HTR-8/SVneo (cell line): ENCODE measurements at places on chromosomes 5 and 9.

GRCh38 chr9:113945784-113946183 lies 69.7 kb downstream of the ZNF618 start:
- DNase-seq: no peak

DNA sequence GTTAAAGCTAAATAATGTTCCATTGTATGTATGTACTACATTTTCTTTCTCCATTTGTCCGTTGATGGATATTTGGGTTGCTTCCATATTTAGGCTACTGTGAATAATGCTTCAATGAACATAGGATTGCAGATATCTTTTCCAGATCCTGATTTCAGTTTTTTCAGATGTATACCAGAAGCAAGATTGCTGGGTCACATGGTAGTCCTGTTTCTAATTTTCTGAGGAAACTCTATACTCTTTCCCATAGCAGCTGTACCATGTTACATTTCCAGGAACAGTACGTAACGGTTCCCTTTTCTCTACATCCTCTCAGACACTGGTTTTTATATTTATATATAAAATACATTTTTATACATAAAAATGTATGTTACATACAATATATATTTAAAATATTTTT lies 121.8 kb downstream of the GCNT1 start:
- no peak for DNase-seq

GRCh38 chr5:176948458-176948857 lies 49.3 kb upstream of the HK3 start:
- DNase-seq: no peak

GRCh38 chr5:2303431-2304100 lies 420.8 kb upstream of the IRX4 start:
- no peak for DNase-seq

DNA sequence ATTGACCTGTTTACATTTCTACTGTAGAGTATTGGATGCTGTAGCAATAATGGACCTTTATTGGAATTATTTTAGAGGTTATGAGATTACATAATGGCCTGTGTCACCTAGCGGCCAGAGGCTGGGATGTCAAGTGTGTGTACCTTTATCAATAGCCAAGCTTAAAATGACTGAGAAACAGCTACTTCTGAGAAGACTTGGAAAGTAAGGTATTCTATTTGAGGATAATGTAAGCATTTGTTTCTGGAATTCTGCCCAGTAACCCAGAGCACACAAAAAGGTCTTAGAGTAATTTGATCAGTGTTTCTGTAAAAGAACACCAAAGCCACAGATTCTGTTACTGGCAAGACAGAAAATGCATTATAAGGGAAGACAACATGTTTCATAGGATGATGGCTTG lies 116.8 kb downstream of the MACIR start:
- no peak for DNase-seq

- DNase-seq: no peak
Observed at GRCh38 chr9:16052757-16053530, 500.1 kb downstream of the CCDC171 start.

DNA sequence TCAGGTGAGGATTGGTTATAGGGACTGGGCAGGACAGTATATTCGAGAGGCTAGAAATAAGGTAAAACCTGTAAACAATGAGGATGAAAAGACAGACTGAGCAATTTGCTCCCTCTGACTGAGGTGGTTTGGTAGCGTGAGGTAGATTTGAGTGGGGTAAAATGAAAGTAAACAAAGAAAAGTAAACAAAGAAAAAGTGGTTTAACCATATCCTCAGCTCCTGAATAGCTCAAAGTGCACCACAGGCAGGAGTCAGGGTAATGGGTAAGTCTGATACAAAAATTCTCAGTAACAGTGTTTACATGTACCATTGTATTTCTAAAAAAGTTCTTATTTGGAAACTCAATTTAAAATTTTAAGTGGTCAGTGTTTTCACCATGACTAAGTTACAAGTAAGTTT lies 203.1 kb upstream of the ARRDC3 start:
- DNase-seq: no peak

DNA sequence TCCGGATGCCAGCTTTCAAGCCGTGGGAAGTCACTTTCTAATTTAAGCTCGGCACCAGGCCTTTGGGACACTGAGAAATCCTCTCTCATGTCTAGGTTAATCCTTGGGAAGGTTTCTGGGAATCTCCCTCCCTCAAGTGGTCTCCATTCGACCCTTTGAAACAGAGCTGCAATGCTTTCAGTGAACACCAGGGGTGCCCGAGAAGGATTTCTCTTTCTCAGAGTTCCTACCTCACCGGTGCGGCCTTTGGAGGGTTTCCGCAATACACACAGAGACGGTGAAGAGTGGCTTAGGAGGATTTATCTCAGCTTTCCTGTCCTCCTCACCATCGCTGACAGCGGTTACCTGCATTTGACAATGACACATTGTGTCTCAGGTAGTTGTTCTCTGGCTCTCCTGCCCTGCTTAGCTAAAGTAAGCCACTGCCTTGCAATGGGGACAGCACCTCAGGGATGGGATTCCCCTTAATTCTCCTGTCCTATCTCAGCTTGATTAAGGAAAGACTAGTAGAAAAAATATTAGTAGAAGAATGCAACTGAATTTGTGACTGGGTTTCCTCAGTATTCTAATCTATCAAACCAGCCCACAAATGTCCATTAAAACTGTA lies 180.6 kb downstream of the GABRG2 start:
- no peak for DNase-seq

DNA sequence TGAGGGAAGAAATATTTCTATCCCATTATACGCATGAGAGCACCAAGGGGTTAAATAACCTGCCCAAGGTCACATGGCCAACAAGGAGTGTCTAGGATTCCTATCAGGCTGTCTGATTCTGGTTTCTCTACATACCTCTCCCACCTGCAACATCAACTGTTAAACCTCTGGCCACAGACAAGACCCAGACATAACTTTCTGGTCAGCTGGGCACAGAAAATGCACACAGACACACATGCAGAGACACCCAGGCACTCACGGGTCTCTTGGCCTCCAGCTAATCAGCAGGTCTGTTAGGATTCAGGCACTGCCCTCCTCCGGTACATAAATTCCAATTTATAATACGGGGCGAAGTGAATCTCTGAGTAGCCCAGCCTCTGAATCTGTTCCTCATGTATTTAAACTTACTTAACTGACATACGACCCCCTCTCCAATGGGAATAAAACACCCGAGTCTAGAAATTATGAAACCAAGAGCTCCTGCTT lies 1.5 kb downstream of the SEPTIN8 start:
- no peak for DNase-seq

DNA sequence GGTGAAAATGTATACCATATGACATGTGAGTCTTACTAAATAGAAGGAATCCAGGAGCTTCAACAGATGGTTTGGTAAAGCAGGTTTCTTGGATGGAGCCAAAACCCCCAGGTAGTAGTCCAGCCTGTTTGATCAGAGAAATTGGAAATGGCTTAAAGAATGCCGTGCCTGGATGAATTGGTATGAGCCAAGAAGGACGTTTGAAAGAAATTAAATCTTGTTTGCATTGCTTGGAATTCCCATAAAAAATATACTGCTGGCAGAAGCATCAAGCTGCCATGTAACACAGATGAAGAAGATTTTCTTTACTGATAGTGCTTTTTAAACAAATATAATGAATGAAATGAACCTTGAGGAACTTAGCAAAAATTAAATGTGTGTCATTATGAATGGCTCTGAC lies 176.3 kb downstream of the NPR3 start:
- DNase-seq: no peak

DNA sequence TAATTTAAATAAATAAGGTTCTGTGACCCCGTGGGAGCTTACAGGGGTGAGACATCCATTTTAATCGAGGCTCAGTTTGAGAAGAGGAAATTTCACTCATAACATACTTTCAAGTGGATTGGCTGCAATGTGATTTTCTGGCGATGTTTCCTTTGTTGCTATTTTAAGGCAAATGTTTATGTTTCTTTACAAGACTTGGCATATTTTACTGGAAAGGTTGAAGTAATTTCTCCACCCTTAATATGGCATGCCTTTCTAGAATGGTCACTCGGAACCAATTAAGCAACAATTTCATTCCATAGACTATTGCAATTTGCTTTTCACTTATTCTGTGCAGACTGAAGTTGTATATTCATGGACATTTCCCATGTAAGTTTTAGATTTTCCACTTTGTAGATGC lies 438.0 kb upstream of the WWC1 start:
- no peak for DNase-seq

GRCh38 chr9:129136446-129137035 lies 25.3 kb downstream of the PTPA start:
- no peak for DNase-seq

DNA sequence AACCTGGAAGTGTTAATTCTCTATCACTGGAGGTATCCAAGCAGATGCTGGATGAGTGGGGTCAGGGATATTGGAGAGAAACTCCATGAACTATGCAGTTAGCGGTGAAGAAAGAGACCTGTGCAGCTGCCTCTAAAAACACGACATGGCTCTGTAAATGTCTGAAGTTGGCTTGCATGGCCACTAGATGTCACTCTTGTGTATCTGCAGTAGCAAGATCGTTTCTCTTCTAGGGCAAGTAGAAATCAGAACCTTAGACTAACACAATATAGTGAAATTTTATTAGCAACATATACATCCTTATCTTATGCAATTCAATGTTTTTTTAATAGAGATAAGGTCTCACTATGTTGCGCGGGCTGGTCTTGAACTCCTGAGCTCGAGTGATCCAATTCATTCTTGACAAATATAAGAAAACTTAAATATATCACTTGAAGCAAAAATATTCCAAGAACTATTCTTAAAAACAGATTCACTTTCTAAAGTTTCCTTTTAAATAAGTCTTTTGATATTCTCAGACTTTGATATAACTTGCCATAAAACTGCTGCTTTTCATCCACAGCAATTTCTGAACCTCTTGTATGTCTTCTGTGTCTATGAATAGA lies 2.9 kb downstream of the OR2S2 start:
- peak; percentile 51 for DNase-seq

- peak; percentile 5 for DNase-seq
Observed at GRCh38 chr9:69760278-69760610, 433 bp upstream of the PTAR1 start.

GRCh38 chr5:79413112-79413511 lies 100.8 kb downstream of the HOMER1 start:
- DNase-seq: no peak

GRCh38 chr9:123324767-123325183 lies 31.2 kb upstream of the CRB2 start:
- DNase-seq: no peak

DNA sequence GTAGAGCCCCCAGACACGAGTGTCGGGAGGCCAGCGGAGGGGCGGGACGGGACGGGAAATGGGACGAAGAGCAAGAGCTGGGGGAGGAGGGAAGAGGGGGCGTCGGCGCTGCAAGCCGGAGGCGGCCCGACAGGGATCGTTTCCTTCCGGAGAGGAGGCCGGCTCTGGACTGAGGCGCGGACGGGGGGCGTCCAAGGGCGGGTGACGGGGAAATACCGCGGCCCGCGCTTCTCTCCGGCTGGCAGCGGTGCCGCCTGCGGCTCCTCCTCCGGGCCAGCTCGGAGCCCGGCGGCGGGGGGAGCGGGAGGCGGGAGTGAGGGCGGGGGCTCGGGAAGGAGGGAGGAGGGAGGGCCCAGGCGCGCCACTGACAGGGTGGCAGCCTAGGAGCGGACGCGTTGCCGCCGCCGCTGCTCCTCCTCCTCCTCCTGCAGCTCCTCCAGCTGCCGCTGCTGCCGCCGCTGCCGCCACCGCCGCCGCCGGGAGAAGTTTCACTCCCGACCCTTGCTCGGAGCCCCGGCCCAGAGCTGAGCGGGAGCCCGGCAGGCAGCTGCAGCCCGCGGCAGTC lies at the start of gene CHSY3:
TSS of gene CHSY3 (plus strand) at position 364 of the 565 bp plus-strand sequence.
- peak; percentile 45 for DNase-seq

- DNase-seq: peak; percentile 43
Observed at GRCh38 chr9:18473652-18474279, at the start of gene ADAMTSL1. TSS of gene ADAMTSL1 (plus strand) at chr9:18474153. CDS start at chr9:18474233, 80 bp downstream.

DNA sequence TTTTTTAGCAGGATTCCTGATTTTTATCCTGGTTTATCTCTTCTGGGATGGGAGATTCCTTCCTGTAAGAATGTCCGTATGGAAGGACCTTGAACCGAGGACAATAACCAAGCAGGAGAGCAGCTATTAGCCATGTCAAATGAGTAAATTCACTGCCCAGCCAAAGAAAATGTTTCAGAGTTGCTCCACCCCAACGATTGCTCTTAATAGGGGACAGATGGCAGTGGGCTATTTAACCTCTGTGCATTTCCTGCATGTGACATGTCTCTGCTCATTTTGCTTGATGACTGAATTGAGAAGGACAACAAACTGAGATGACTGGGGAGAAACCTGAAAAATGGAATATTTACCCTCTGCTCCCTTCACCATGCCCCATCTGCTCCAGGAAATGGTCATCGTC lies 479.9 kb upstream of the ZNF462 start:
- DNase-seq: no peak

DNA sequence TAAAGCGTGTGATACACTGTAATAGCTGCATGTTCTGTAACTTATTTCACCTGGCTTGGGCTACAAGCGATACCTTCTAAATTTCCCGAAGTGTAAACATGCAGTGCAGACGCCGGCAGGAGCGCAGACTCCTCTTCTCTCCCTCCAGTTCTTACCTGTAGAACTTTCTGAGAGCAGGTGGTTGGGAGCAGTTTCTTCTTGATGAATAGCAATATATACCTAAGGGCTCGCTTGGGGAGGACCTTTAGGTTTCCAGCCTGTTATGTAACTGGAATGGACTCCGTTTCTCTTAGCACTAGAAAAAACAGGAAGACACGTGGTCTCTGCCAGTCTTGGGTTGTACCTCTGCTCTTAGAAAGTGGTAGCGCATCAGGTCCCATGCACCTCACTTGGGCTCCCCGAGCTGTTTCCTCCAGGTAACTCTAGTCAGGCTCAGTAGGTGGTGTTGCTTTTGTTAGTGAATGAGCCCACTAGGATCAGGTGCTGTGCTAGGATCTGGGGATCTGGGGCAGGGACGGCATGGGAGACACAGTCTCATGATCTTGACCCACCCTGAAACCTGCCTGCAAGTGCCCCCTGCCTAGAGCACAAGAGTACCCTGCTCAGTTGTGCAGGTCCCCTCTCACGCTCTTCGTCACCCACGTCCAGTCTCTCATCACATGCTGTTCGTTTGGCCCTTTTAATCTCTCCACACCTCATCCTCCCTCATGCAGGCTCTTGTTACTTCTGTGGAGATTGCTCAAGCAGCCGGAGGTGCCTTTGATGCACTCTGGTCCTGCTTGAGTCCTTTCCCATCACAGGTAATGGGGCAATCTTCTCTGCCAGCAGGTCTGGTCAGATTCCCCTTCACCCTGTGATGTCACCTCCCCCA lies 2.8 kb downstream of the TENT4A start:
- no peak for DNase-seq

- DNase-seq: no peak
Observed at GRCh38 chr5:52870448-52870847, 82.7 kb downstream of the ITGA1 start.

DNA sequence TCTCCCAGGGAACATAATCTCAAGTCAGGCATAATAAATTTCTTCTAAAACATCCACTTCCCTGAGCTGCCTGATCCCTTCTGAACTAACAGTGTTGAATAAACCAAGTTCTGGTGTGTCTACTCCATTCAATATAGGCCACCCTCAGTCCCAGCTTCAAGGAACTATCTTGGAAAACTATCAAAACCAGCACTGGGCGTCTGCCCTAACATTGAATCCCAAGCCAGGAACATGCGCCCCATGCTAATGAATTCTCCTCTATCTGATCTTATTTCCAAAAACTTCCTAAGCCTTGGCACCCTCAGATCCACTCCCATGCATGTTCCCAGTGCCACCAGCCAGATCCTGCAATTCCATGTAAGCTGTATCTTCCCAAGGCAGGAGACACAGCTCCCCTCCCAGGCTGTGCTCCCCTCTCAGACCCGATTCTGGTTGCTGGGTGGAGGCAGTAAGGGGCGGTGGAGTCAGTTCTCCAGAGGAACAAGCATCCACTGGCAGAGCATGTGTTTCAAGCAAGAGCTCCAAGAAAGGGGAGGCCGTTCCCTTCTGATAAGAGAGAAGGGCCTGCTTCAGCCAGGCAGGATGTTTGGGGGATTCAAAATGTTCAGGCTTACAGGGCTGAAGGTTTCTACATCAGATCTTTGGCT lies 13.1 kb upstream of the FOXI1 start:
- DNase-seq: no peak
